ENCODE measurements at places on chromosomes 12 and 14. TPM values are rescaled to one million over a fixed set of nuclear protein-coding genes. Genes with fewer than 3 reads are reported as not detected.

- DNase-seq: no peak
- H3K27me3 ChIP-seq: no peaks in the 10 kb centered on the region
- H3K27ac ChIP-seq: no peak overlapping the region
- no peaks in the 10 kb centered on the region for H3K36me3 ChIP-seq
These were observed 71.8 kb downstream of the KIF26A start for GRCh38 chr14:104209985-104210816.

Gene SPIC
- total RNA-seq: not detected

Gene MYO1H
- total RNA-seq: 0.44 TPM

GRCh38 chr14:102973706-102974285 lies 51.3 kb downstream of the AMN start:
- no peaks in the 10 kb centered on the region for H3K27me3 ChIP-seq
- no peak for DNase-seq
- H3K36me3 ChIP-seq: peaks cover 58% of the 10 kb centered on the region
- H3K4me3 ChIP-seq: no peak overlapping the region

GRCh38 chr14:45699471-45699870 lies 446.5 kb upstream of the MIS18BP1 start:
- no peak for DNase-seq
- no peak overlapping the region for H3K27ac ChIP-seq
- H3K4me1 ChIP-seq: 0 out of 2 replicates have a peak, but pooled peaks cover 4% of the 10 kb centered on the region
- peaks cover 3% of the 10 kb centered on the region for H3K27me3 ChIP-seq
- H3K4me3 ChIP-seq: no peak overlapping the region
- peaks cover 7% of the 10 kb centered on the region for H3K36me3 ChIP-seq

Gene LYZ
- 1.1 TPM for total RNA-seq

DNA sequence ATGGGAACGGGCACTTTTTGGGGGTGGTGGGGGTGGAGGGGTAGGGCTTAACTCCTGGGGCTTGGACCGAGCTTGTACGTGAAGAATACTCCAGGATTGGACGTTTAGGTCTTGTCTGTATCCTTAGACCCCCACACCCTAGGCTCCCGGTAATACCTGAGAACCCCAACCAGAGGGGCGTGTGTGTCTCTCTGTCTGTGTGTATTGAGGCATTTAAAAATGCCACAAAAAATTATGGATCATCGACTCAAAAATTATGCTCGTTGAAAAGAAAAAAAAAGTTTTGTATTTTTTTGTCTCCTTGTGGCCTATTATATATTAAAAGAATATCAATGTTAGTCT lies 459 bp downstream of the PPFIBP1 start:
- no peak overlapping the region for H3K27ac ChIP-seq
- H3K4me3 ChIP-seq: peak overlapping the region; percentile 79
- no peak for DNase-seq
- no peaks in the 10 kb centered on the region for H3K36me3 ChIP-seq

GRCh38 chr14:43541356-43541755 lies 965.7 kb downstream of the FSCB start:
- no peaks in the 10 kb centered on the region for H3K27me3 ChIP-seq
- H3K4me1 ChIP-seq: peaks cover 9% of the 10 kb centered on the region
- no peak overlapping the region for H3K4me3 ChIP-seq
